ENCODE measurements at places on chromosomes 1 and 21.
A peak's percentile ranks its signal among the peaks of the same experiment; 100 is the strongest.

DNA sequence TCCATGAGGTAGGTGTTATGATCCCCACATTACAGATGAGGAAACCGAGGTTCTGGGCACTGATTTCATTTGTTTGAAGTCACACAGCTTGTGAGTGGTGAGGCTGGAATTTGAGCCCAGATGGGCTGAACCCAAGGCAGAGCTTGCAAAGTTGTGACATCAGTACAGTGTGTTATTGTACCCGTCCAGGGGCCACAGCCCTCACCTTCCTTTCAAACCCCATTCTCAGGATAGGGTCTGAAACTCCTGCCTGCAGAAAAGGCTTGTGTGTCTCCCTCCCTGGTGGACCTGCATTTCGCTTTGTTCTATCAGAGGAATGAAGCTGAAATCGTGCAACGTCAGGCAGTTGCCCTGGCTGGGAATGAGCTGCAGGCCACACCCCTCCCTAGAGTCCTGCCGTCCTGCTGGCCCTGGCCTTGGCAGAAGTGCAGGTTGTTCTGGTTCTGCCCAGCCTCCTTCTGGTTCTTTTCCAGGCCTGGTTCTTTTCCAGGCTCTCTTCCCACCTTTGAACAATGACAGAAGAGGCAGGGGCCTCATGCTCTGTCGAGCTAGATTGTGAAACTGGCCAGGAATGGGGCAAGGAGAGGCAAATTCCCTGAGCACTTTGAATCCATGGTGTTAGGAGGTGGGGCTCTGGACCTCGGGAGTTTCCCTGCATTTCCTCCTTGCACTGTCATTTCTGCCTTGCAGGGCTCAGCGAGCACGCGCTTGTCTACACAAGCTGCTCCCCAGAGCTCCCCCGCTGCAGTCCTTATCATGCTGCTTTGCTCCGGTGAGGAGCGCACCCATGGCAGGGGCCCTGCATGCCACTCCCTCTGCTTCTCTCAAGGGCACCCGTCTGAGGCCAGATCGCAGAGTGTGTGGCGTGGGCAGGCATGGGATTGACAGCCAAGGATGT is 8.2 kb upstream of the MYOM3 start:
- DNase-seq = no peak

GRCh38 chr21:44984428-44984791 is 44.6 kb downstream of the SLX9 start:
- DNase-seq = no peak

- DNase-seq = peak; percentile 0
These were observed 63.4 kb downstream of the KCNAB2 start for GRCh38 chr1:6108937-6109614.

- no peak for DNase-seq
These were observed 9.3 kb downstream of the F5 start for GRCh38 chr1:169576935-169577331.

GRCh38 chr1:77899647-77900320 is 11.4 kb downstream of the NEXN start:
- DNase-seq = no peak

DNA sequence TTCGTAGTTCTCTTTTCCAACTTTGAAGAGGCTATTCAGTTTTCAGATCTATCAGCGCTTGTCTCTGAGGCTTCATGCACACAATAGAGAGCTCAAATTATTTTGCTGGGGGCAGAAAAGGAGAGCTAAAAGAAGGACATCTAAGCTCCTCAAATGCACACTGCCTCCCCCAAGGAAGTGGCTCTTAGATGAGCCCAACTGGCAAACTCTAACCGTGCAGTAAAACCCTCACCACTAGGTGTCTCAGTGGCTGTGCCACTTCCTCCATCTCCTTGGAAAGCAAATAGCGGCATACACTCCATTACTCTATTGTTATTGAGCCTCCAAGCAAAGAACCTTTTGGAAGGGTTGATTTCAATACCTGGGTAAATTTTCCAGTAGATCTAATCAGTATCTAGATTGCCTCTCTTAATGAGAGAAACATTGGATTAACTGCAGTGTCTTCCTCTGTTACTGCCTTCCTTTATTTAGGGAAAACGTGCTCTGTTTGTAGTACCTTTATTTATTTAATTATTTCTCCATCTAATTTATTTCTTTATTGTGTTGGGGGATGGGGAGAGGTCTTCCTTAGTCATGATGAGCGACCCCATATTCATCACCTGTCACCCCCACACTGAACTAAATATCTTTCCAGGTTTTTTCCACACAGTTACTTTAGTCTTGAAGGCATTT is 9.2 kb upstream of the SFPQ start:
- DNase-seq = peak; percentile 63

GRCh38 chr1:8252266-8252951 is 65.5 kb upstream of the SLC45A1 start:
- DNase-seq = no peak

DNA sequence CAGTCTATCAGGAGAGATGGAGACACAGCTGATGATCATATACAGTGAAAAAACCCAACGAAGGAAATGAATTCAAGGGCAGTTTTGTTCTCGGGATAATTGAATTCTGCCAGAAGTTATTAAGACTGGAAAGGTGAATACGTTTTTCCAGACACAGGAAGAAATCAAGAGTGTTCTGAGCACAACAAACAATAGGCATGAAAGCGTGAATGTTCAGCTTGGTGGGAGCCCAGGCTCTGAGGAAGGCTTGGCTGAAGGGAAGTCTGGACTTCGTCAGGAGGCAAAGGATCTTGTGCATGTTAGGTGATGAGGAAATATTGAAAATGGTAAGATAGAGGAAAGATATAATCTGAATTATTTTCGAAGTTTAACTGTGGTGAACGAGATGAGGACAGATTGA is 50.4 kb downstream of the CYYR1 start:
- no peak for DNase-seq

- no peak for DNase-seq
These were observed 213.5 kb downstream of the SMYD3 start for GRCh38 chr1:246293366-246294121.

GRCh38 chr1:115067161-115067859 is 22.0 kb downstream of the TSPAN2 start:
- DNase-seq = no peak

GRCh38 chr1:33257772-33258712 is 1.8 kb downstream of the ZNF362 start:
- no peak for DNase-seq

DNA sequence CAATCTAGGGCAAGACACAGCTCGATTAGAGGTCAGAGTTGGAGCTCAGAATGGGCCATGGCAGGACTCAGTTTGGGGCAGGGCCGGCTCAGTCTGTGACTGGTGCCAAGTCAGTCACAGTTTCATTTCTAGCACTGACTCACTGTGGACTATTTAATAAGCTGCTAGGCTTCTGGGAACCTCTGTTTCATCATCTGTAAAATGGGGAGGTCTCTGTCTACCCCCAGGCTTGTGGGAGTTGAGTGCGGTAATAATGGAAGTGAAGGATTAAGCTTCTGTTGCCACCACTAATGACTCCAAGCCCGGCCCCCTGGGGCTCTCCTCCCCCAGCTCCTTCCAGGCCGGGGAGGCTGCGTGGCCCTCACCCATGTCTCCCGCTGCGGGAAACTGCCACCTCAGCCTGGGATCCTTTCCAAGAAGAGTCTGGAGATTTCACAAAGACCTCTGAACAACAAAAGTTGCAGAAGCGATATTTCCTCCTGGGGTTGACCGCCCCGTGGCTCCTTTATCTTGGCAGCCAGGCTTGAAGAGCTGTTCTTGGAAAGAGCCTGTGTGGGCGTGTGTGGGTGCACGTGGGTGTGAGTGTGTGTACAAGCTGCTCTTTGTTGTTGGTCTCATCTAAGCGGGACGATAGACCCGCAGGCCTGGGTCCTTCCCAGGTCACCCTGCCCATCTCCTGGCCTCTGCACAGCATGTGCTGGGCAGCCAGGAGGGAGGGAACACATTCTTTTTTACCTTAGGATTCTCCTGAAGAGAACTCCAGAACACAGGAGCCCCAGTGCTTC is 29.1 kb downstream of the KNCN start:
- DNase-seq = no peak

- no peak for DNase-seq
These were observed 9.0 kb downstream of the ARHGEF16 start for GRCh38 chr1:3463408-3463863.

Measured in NCI-H748 treated with DMSO at 0.1 percent for 48 hours (cell line).